ENCODE measurements at places on chromosomes 2 and 18.

GRCh38 chr2:19114754-19115231, 243.6 kb downstream of the OSR1 start:
- DNase-seq: no peak

GRCh38 chr18:14921031-14921430, 173.1 kb downstream of the ANKRD30B start:
- no peak for DNase-seq

DNA sequence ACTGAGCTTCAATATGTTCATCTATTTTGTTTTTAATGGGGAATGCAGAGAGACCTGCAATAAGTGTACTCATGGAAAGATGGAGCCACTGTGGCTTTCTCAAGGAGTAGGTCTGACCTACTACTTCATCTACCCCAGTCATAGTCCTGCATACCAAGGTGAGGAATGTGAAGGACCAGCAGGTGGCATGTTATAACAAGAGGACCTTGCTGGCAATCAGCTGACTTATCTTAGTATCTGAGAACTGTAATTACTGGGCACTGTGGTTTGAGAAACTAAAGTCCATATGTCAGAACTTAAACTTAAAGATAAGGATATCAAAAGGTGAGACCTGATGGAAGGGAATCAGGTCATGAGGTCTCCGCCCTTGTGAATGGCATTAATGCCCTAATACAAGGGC, 1104.2 kb downstream of the BCL11A start:
- no peak for DNase-seq

DNA sequence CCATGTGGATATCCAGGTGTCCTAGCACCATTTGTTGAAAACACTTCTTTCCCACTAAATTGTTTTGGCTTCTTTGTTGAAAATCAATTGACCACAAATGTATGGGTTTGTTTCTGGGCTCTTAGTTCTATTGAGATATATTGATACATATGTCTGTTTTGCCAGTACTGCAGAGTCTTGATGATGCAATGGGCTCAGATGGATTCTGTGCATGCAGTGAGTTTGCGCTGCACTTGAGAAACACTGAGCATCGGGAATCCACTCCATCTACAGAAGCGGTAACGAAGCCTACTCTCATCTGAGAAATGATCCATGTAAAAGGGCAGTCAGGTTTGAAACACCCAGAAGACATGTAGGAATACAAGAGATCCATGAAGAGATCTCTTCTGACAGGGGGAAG, 21.9 kb upstream of the DNAJC10 start:
- DNase-seq: no peak

GRCh38 chr2:239536186-239536585, 135.4 kb upstream of the HDAC4 start:
- no peak for DNase-seq

GRCh38 chr2:40639320-40639719, 187.4 kb upstream of the SLC8A1 start:
- DNase-seq: no peak

- DNase-seq: no peak
These were observed 63.4 kb downstream of the NFATC1 start for GRCh38 chr18:79458917-79459803.

- DNase-seq: no peak
These were observed 20.9 kb downstream of the SGPP2 start for GRCh38 chr2:222445227-222445626.
